ENCODE measurements at places on chromosomes 12 and 14. TPM values are rescaled to one million over a fixed set of nuclear protein-coding genes. Genes with fewer than 3 reads are reported as not detected.

Gene JDP2
- 22.1 TPM for total RNA-seq

Gene MYO1A
- 0.08 TPM for total RNA-seq

Gene CMA1
- total RNA-seq: 1.9 TPM

Gene PKP2
- 400 TPM for total RNA-seq

DNA sequence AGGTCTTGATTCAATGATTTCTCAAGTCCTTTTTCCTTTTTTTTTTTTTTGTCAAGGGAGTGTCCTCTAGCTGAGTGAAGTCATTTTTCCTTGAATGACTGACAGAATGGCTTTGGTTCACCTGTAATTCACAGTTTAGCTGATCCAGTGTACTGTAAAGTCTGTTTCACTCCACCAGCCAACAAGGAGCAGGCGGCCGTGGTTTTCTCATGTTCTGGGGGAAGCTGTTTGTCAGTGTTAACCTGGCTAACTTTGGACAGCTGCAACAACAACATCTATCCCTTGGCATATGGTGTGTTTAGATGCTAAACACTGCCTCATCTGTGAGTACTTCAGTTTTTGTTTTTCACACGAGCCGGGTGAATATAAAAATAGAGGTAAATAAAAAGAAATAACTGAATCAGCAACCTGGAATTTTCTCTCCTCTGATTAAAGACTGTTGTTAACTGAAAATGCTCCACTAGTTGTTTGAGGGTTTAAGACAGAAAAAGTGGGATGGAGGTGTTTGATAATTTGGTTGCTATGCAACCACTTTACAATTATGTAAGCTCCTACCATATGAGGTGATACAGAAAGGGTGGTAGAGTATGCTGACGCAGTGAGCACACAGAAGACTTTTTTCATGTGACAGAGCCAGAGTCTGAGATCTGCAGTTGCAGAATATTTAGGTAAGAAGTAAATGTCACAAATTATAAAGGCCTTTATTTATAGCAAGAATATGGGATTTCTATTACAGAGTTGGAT, 50.3 kb upstream of the SLC2A13 start:
- no peak for DNase-seq

GRCh38 chr12:18158774-18159557, 69.0 kb upstream of the RERGL start:
- DNase-seq: no peak

DNA sequence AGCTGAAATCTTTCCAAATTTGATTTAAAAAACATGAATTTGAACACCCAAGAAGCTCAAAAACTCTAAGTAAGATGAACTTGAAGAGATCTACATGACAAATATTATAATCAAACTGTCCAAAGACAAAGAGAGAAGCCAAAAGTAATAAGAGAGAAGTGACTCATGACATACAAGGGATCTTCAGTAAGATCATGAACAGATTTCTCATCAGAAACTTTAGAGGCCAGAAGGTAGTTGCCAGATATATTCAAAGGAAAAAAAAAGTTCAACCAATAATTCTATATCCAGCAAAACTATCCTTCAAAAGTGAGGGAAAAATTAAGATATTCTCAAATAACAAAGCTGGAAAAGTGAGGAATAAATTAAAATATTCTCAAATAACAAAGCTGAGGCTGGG, 35.1 kb upstream of the MMP19 start:
- no peak for DNase-seq

- DNase-seq: no peak
Observed at GRCh38 chr14:102734436-102734835, 42.8 kb upstream of the TRAF3 start.

- no peak for DNase-seq
Observed at GRCh38 chr12:88855301-88855700, 275.0 kb upstream of the KITLG start.

GRCh38 chr14:89394972-89395371, 22.1 kb downstream of the FOXN3 start:
- DNase-seq: no peak

DNA sequence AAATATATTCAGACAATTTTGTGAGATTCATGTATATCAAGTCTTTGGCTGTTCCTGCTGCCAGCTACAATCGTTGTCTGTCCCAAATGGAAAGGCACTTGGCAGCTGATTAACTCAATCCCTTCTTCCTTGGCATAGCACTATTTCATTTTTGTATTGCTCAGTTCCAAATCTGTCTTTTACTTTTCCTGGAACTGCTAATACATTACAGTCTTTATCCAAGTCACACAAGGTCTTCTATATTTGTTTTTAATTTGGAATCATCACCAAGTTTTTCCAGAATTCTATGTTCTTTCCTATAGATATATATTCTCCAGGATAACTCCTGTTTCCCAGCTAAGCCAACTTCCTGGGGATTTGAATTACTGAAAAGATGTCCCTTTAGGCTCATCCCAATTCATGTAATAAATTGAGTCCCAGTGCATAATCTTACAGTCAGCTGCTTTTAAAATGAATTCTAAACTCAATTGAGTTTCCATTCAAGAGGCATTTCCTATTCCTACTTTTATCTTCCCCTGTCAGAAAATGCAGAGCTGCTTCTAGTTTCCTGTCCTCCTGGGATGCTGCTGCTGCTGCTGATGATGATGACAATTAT, 45.9 kb downstream of the DYRK2 start:
- DNase-seq: no peak

DNA sequence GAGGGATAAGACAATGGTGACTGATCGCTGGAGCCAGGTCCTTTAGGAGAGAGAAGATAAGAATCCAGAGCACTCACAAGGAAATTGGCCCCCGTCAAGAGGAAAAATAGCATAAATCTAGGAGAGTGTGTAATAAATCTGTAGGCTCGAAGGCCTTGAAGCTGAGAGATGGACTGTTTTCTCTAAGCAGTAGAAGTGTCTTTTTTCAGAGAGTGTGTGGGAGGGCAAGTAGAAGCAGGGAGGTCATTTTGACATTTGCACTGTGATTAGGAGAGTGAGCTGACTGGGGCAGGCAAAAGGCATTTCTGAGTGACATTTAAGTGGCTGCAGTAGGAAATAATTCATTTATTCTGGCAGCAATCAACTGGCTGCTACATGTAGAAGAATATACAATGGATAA, 78.0 kb upstream of the DDHD1 start:
- DNase-seq: no peak

DNA sequence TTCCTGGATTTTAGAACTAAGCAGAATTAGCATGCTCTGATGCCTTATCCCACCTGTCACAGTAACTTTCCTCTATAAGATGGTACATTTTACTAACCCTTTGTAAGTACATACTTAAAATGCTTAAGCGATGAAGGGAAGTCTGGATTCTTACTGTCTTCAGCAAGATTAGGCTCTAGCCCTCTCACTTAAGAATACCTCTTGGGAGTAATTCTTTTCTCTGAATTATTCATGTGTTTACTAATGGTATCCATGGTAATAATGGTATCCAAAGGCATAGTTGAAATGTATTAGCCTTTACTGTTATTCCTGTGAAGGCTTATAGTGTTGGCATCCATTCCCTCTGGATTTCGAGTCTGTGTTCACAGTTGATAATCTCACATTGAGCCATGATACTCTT, 176.9 kb downstream of the MON2 start:
- no peak for DNase-seq

DNA sequence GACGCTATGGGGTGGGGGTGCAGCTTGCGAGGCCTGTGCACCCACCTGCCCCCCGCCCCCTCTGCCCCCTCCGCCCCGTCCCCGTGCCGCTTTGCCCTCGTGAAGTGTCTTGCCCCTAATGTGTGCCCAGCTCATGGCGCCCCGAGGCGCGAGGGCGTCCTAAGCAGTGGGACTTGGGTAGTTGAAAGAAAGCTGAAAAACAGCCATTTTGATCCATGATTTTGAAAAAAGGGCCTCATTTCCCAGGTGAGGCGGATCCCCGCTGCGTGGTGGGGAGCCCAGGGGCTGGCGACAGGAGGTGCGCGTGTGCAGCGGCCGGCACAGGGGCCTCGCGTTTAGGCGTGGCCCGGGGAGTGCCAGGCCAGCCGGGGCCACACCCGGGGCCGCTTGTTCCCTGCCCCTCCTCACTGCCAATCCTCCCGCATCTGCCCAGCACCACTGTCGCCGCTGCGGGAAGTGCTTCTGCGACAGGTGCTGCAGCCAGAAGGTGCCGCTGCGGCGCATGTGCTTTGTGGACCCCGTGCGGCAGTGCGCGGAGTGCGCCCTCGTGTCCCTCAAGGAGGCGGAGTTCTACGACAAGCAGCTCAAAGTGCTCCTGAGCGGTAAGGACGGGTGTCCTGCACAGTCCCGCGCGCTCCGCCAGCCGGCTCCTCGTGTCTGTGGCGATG, 11.8 kb downstream of the ZFYVE21 start:
- DNase-seq: peak; percentile 44
